ENCODE measurements at places on chromosomes 4 and X.

DNA sequence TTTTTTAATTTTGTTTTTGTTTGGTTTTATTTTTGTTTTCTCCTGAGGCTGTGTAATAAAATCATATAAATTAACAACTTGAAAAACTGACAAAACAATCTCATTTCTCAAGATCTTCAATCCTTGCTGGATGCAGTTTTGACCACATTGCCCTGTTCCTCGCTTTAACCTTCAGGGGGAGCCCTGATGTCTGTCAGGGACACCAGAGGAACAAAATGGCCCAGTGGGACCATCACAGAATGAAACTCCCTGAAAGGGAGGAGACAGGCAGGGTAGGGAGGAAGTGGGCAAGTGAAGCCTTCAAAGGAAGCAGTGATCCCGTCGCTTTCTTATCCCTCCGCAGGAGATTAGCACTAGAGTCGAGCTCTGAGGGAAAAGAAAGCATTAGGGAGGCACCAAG, 274.9 kb upstream of the LDB2 start:
- no peak for DNase-seq

DNA sequence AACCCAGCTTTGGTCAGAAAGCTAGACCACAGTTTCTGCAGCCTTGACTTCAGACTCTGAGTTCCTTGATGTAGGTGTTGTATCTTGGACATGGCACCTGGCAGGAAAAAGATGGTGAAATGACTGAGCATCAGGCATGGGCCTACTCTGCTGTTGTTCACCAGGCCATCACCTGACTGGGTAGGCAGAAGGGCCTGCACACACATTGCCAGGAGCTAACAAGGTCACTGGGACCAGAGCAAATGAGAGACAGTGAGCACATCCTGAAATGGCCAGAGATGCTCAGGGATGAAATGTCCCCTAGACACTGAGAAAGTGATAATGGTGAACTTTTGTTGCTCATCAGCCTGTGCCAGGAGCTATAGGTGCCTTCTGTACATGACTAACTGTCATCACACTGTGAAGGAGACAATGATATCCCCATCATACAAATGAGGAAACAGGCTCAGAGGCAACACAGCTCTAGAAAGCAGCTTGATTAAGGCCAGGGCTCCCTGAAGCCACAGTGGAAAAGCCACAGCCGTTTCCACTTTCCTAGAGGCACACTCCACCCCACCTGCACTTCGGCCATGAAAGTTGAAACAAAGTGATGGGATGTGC, 128.3 kb downstream of the TSPAN5 start:
- no peak for DNase-seq

- DNase-seq, result no peak
Measured at GRCh38 chr4:54359919-54360650, 131.0 kb downstream of the PDGFRA start.

DNA sequence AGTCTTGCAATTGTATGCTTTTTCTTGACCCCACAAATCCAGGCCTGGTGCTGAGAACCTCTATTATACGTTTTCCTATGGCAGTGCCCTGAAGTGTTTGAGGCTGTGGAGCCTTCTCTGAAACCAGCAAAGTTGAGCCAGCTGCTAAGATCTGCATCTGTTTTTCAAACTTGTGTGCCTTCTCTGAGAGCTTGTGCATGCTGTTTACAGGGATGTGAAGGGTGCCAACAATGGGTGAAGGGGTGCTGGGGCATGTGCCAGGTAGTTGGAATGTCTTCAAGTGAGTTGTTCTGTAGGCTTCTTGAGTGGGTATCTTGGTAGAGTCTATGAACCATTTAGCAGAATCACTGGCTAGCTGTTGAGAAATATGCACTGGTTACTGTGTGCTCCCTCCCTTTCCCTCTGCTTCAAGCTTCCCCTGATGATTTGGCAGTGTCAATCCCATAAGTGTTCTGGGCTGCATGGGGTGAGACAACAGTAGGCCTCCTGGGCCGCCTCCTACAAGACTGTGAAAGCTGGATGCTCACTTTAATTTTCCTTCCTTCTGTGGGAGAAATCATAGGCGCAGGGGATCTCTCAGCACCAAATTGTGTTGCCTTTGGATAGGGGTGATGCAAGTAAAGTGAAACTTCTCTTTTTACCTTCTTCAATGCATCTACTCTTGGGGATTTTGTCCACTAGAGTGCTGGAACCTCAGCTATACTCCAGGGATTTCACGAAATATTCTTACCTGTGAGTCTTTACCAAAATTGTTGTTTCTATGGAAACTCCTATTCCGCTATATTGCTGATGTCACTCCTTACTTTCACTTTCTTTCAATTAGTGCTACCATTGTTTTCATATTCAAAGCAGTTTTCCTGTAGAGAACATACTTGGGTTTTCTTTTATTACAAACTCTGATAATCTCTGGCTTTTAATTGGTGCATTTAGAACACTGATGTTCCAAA, 30.0 kb downstream of the ITM2A start:
- no peak for DNase-seq

DNA sequence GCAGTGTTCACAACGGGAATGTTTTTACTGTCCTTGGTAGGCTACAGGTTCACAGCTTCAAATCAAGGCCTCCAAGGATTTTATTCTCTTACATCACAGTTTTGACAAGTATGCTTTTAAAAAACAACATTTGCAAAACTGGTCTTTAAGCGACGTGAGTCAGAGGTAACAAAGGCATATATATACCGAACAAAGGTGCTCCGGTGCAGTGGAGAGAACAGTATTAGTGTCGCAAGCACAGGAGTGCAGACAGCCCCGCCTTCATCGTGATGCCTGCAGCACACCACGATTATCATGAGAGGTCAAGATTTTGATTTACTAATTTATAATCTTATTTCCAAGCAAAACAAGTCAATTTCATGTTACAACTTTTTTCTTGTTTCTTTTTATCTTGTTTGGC, 90.8 kb downstream of the GATB start:
- no peak for DNase-seq

DNA sequence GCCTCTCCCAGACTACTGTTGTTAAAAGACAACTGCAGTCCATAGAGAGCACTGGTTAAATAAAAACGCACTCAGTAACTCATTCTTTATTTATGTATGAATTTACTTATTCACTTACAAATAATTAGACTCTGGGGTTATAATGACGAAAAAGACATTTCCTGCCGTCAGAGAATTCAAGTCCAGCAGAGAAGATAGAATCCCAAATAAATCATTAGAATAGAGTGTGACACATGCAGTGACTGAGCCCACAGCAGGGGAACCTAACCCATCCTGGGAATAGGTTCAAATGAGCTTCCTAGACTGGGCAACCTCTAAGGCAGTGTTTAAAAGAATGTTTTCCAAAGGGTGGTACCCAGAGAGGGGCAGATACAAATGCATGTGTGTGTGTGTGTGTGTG, 53.9 kb downstream of the FGFBP1 start:
- DNase-seq, result no peak

GRCh38 chr4:57023104-57023503, 44.4 kb downstream of the POLR2B start:
- DNase-seq, result no peak

DNA sequence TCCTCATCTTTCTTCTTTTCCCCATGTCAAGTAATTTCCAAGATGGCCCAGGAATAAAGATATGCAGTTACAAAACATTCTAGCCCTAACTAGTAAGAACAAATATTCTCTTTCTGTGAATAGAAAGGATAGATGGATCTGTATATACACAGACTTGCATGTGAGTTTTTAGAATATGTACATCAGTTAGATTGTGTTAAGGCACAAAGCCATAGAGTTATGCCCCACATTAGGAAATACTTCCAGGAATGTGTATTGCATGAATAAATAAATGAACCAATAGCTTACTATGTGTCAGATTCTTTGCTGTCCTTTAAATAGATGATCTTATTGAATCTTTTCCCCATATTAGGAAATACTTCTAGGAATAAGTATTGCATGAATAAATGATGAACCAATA, 46.0 kb upstream of the TMPRSS11E start:
- DNase-seq, result no peak

DNA sequence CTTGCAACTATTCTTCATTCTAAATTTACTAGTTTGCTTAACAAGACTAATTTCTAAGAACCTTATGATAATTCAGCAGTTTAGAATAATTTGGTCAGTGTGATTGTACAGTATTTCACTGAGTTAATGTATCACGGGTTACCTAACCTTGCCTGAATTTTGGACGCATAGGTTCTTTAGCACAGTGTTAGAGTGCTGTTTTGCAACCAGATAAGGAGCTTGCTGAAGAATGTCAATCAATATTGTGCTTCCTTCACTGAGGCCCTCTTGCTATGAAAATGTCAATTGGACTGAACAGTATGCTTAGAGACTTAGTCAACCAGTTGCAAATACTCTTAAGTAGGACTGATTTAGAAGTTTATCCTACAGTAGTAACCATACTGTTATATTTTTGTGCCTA, 19.6 kb downstream of the VAMP7 start:
- DNase-seq, result no peak

GRCh38 chr4:185071236-185071811, 53.0 kb downstream of the HELT start:
- no peak for DNase-seq

DNA sequence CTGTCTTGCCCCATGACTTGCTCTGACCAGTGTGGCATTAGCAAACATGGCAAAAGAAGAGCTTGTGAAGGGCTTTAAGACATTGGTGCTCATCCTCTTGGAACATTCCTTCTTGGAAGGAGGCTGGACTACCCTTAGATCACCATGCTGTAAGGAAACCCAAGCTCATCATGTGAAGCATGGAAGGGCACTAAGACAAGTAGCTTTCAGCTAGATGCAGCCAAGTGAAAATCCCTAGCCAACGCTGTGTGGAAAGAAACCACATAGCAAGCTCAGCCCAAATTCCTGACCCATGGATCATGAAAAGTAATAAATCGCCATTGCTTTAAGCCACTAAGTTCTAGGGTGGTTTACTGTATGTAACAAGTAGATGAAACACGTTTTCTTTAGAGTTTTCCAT, 12.4 kb upstream of the PACRGL start:
- DNase-seq, result no peak

GRCh38 chrX:51641421-51642021, 22.8 kb upstream of the CENPVL3 start:
- DNase-seq, result no peak

DNA sequence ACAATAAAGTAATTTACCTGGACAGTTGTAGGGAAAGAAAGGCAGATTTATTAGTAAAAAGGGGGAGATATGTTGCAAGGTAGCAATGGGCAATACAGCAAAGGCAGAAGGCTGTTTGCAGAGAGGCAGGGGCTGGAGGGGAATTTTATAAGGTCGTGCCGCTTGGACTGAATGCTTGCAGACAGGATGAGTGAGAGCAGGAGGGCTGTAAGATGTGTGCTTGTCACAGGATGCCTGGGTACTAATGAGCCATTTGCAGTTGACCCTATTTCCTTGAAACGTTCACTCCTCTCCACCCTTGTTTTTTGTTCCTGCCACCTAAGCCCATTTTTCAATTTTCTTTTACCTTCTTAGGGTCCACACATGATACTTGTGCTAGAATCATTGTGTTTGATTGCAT, 214.7 kb downstream of the TRAM1L1 start:
- DNase-seq, result no peak

DNA sequence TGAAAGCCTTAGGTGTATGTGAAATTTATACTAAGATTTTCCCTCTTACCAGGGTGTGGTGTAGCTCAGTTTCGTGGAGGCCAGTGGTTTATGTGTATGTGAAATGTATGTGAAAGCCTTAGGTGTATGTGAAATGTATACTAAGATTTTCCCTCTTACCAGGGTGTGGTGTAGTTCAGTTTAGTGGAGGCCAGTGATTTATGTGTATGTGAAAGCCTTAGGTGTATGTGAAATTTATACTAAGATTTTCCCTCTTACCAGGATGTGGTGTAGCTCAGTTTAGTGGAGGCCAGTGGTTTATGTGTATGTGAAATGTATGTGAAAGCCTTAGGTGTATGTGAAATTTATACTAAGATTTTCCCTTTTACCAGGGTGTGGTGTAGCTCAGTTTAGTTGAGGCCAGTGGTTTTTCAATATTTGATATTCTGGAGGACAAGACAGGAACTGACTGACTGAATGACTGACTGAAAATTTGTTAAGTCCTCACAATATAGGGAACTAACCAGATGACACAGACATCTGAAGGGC, 143.7 kb downstream of the NEXMIF start:
- DNase-seq, result no peak
